Hematopoietic multipotent progenitor cell treated with erythropoietin and hydrocortisone succinate and interleukin-3 and kit ligand, for 15 days (in vitro differentiated cells): ENCODE measurements at places on chromosomes 12 and 14.

DNA sequence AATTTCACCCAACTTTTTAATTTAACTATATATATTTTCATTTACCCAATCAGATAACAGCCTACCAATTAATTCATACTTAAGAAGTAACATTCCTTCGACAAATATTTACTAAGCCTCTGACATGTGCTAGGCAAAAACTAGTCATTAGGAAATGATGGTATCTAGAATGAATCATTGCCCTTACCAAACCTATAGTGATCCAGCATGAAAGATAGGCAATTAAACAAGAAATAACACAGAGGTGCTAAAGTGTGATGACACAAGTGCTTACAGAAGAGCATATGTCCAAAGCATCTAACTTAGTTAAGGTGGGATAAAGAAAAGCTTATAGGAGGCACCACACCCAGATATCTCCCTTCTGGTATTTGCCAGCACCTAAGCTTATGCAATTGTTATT lies 166.5 kb upstream of the RASSF8 start:
- no peak for DNase-seq

DNA sequence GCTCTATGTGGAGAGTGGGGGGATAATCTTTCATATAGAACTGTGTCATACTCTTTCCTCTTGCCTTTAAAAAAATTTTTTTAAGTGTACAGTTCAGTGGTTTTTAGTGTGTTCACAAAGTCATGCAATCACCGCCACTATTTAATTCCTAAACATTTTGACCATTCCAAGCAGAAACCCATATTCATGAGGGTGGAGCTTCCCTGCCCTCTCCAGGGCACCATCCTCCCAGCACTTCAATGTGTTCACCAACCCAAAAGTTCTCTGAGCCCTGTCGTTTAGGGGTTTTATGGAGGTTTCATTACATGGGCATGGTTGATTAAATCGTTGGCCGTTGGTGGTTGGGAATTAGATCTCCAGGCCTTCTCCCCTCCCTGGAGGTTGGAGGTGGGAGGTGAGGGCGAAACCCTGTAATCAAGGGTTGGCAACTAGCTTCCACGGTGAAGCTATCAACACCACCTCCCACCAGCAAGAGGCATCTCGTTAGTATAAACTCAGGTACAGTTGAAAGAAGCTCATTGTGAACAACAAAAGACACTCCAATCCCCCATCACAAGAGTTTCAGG lies 42.8 kb upstream of the WNK1 start:
- no peak for DNase-seq

DNA sequence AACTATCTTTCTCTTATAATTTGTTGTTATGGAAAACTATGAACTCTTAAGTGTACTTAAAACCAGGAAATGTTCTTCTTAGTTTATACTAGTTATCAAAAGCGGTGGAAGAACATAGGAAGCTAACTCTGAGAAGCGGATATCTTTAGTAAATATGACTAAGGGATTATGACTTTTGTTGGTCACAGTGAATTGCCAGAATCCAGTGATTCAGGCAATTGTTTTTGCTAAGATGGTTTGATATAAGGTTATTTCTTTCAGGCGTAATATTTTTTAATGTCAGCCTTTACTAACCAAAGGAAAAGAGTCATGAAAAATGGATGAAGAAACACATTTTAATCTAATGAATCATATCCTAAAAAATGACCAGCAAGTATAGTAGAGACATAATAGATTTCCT lies 473.5 kb downstream of the FOXG1 start:
- DNase-seq, result no peak

GRCh38 chr12:55642669-55643068 lies 6.0 kb downstream of the OR10P1 start:
- no peak for DNase-seq

DNA sequence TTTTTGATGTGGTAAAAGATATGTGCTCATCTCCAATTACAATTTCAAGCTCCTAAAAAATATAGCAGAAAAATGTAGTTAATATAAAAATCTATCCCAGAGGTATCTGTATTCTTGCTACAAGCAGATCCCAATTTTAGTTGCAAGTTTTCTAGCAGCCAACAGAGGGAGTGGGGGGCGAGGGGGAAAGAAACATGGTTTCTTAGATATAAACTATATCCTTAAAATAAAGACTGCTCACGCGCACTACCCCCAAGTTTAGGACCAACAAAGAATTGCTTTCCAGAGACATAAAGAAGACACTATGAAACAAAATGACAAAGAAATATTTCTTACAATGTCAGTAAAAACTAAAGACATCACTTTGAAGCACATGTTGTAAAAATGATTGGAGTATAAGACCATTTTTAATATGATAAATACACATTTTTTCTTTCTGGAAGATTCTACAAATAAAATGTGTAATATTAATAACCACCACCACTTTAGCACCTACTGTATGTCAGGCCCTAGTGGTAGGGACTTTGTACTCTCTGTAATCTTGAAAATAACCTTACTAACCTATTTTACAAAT lies 5.4 kb downstream of the MAGOHB start:
- peak; percentile 20 for DNase-seq

- peak; percentile 26 for DNase-seq
Measured at GRCh38 chr12:119020406-119021360, 39.3 kb downstream of the SRRM4 start.

DNA sequence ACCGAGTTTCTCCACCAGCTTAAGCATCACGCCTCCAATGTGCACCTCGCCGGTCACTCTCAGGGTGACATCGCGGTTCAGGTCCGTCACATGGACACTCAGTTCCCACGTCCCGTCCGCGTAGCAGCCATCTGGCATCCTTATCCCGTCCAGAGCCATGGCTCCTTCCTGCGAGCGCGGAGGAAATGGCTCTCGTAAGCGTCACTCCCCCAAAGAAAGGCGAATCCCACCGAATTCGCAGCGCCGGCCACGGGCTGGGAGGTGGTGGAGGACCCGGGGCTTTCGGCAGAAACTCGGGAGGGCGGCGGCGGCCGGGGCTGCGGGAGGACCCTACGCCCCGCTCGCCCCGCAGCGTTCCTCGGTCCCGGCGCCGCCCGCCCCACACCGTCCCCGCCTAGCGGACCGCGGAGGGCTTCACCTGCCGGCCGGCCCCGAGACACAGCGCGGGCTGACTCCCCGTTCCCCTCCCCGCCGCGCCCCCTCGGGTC lies 396 bp downstream of the FERMT2 start:
- DNase-seq, result no peak

DNA sequence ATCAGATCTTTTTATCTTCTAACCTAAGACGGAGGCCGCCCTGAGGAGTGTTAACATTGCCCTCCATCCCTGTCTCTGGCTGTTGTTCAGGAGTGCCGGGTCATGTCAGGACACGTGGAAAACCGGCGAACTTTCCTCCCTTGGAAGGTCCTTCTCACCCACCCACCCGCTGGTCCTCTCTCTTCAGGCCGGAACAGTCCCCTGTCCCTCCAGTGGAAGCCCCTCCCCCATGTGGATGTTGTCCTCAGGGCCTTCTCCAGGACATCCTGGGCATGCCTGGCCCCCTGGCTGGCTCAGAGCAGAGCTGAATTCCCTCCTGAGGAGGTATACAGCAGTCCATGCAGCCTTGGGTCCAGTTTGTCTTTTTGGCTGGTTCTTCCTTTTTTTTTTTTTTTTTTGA lies 20.3 kb upstream of the ITPK1 start:
- no peak for DNase-seq

DNA sequence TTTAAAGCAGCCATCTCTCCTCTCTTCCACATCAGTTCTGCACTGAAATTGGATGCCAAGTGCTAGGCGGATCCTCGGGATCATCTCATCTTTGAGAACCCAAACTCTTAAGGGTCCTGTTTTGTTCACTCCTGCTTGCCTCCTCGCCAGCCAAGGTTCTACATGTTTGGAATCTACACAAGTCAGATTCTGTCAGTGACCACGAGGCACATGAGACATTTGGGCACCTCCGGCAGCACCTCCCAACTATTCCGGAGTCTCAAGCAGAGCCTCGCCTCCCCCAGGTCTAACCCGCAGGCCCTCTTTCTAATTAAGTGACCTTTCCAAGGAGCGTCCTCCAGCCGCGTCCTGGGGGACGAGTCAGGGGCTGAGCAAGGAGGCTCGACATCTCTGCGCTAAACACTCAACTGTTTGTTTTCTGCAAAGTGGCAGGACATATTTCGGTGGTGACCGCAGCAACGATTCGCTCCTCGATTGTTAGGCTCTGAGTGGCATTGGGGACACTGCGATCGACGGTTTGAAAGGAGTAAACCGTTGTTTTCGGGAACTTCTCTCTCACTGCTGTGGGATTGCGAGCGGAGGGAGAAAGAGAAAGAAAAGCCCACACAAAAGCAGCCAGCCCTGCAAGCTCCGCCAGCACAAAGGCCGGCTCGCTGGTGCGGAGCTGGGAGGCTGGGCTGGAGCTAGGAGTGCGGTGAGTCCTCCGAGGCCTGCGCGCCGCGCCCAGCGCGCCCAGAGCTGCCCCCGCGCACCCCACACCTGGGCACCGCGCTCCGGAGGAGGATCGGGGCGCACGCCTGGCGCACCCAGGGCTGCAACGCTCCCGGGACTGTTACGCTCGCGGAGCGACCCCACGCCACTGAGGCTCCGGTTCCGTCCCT lies 640 bp downstream of the ARMH4 start:
- DNase-seq, result no peak

- DNase-seq, result no peak
Measured at GRCh38 chr14:21408147-21408546, 24.3 kb upstream of the SUPT16H start.

DNA sequence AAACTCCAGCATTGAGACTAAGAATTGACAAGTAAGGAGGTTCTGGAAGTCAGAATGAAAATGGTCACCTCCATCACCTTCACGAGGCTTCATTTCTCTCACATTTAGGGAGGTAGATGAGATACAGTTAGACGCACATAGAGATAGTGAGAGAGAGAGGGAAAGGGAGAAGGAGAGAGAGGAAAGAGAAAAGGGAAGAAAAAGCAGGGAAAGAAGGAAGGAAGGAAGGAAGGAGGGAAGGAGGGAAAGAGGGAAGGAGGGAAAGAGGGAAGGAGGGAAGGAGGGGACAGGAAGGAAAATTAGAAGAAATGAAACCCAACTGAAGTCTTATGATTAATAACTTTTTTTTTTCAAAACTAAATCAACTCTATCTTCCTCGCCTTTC lies 10.7 kb upstream of the FOXG1 start:
- DNase-seq, result no peak

DNA sequence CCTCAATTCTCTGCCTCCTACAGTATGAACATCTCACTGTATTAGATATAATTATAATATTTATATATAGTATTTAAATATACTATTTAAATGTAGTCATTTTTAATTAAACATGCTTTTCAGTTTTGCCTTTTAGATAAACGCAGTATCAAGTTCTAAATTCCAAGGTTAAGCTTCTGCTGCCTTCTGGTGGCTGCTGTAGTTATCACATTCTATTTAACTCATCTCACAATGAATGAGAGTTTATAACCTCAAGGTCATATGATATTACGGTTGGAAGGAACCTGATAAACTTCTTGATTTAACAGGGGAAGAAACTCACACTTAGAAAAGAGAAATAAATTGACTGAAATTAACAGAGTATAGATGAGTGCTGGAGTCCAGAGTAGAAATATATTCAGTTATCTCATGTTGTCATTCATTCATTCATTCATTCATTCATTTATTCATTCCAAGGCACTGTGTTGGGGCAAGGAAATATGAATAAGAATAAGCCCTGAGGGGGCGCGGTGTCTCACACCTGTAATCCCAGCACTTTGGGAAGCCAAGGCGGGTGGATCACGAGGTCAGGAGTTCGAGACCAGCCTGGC lies 31.9 kb downstream of the GUCY2C start:
- DNase-seq, result peak; percentile 8

DNA sequence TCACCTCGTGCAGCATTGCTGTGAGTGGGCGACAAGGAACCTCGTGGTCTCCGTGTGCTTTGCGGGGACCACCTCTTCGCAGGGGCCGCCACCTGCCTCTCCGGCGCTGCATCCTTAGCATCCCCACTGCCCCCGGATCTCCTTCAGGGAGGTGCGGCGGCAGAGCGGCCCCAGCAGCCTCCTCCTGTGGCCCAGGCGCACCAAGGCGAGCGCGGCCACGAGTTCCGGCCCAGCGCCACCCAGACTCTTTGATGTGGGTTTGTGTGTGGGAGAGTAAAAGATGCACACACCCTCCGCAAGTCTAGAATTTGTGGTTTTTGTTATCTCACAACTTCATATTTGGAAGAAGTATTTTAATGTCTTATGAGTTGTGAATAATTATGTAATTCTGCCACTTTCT lies 118.8 kb upstream of the DIO3 start:
- no peak for DNase-seq

DNA sequence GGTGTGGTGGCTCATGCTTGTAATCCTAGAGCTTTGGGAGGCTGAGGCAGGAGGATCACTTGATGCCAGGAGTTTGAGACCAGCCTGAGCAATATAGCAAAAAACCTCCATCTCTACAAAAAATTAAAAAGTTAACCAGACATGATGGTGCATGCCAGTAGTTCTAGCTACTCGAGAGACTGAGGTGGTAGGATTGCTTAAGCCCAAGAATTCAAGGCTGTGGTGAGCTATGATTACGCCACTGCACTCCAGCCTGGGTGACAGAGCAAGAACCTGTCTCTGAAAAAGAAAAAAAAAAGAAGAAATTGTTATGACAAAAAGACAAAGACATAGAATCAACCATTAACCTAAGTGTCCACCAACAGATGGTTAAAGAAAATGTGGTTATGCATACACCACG lies 2.1 kb upstream of the ATP23 start:
- DNase-seq, result no peak

- no peak for DNase-seq
Measured at GRCh38 chr12:56161690-56162351, 3.7 kb downstream of the MYL6 start.

DNA sequence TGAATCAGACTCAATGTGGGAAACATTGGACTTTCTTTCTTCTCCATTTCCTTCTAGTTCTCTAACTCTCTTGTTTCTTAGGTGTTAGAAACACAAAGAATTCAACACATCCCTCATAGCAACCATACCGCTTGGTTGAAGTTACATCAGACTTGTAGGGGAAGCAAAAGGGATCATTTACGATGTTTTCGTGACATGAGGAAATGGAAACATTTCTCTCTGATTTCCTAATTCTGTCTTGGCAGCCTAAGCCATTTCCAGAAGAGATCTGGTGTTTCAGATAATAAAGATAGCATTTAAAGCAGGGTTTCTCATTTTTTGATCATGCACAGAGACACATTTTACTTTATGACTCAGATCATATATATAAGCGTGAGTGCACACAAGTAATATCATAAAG lies 202.0 kb downstream of the TMEM132C start:
- DNase-seq, result no peak
